ENCODE measurements at places on chromosomes 5 and 9.

- no peak for DNase-seq
Measured at GRCh38 chr9:34037626-34038025, 11.1 kb downstream of the UBAP2 start.

DNA sequence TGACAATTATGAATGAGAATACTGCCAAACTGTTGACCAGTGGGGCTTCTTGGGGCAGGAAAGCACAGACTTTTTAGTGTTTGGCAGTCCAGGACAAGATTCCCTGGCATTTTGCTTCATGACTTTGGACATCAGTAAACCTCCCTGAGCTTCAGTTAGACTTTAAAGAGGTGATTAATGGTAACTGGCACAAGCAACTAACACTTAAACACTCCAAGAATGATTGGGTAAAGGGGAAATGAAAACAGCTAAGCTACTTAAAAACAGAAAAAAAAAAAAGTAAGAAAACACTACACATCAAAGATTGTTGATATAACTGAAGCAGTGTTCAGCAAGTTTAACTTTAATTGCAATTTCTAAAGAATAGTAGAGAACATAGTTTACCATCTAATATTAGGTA lies 13.4 kb downstream of the PAIP1 start:
- DNase-seq: no peak

GRCh38 chr9:100370064-100370723 lies 17.5 kb upstream of the TEX10 start:
- DNase-seq: no peak

DNA sequence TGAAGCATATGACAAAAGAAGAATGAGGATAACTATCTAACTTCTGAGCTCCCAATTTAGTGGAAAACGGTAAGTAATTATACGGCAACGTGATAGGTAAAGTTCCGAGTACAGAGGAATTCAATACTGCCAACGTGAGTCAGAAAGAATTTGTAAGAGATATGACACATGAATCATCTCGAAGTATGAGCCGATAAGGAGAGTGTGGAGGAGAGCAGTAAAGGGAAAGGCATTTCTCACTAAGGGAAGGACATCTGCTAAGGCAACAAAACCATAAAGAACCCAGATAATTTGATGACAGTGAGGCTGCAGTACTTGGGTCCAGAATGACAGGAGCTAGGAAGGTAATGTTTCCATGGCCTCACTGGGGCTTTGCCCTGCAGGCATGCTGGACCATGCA lies 11.0 kb downstream of the MPDZ start:
- DNase-seq: no peak

GRCh38 chr9:137423514-137424291 lies 510 bp downstream of the NOXA1 start:
- peak; percentile 61 for DNase-seq

DNA sequence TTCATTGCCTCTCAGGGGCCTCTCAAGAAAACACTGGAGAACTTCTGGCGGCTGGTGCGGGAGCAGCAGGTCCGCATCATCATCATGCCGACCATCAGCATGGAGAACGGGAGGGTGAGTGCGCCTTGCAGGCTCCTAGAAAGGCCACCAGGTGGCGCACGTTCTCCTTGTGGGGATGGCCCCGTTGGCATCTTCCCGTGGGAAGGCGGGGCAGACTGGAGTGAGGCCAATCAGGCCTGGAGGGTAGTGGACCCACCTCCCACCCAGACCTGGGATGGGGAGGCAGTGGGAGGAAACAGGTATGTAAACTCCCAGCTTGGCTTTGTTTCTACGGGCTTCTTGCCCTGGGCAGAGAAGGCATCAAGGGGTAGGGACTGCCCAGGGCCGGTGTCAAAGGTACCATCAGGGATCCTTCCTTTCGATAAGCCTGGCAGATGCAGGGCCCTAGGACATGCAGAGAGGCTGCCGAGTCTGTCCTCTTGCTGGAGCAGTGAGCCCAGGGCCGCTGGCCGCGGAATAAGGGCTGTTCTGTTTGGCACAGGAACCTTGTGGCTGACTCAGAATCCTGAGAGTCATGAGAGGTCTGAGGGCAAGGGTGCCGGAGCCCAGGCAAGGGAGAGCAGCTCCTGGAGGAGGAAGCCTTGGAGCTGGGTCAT lies 18.9 kb upstream of the SPTLC1 start:
- DNase-seq: peak; percentile 78

- no peak for DNase-seq
Measured at GRCh38 chr5:110884005-110884404, 145.2 kb downstream of the SLC25A46 start.

GRCh38 chr5:159975462-159976019 lies 33.4 kb upstream of the TTC1 start:
- no peak for DNase-seq

GRCh38 chr9:81182431-81182830 lies 506.9 kb downstream of the TLE1 start:
- no peak for DNase-seq

GRCh38 chr9:89247431-89248353 lies 63.3 kb upstream of the CKS2 start:
- DNase-seq: no peak

GRCh38 chr5:162248107-162248713 lies 180.6 kb downstream of the GABRG2 start:
- no peak for DNase-seq

GRCh38 chr5:175695161-175696126 lies 37.6 kb downstream of the HRH2 start:
- DNase-seq: no peak

DNA sequence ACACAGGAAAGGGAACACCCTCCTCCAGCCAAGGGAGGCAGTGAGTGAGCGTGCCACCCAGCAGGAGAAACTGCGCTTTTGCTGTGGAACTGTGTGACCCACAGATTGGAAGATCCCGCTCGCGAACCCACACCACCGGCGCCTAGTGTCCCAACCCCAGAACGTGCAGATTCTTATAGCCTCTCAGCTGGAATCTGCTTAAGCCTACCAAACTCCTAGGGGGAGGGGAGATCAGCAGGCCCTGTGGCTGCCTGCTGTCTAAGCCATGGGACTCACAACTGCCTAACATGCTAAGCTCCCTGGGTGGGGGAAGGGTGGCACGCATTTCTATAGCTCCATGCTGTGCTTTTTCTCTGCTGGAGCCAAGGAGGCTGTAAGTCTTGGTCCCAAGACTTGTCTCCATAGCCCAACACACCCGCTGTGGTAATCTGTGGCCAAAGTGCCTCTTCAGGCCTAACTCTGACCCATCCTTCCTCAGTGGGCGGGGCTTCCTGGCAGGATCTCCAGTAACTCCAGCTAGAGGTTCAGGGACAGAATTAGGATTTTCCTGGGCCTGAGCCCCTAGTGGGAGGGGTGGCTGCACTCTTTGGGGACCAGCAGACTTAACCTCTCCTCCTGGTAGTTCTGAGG lies 485.0 kb downstream of the TAF11L14 start:
- no peak for DNase-seq

DNA sequence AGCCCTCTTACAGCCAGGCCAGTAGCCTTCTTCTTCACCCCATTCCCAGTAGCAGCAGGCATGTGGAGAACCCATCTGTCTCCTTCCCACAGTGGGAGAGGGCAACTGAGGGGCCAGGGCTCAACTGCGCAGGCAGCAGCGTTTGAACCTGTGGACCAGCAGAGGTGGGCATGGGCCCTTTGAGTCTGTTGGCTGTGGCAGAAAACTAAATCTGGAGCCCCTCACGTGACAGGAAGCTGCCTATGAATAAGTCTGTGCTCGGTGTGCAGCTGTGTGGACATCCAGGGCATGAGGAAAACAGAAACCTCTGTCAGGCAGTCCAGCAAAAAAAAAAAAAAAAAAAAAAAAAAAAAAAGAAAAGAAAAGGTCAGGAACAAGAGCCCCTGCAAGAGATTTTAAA lies 189.2 kb upstream of the NR3C1 start:
- DNase-seq: no peak

- no peak for DNase-seq
Measured at GRCh38 chr5:133735346-133735745, 123.0 kb upstream of the FSTL4 start.

- peak; percentile 34 for DNase-seq
Measured at GRCh38 chr9:110099236-110100095, 108.5 kb downstream of the C9orf152 start.

DNA sequence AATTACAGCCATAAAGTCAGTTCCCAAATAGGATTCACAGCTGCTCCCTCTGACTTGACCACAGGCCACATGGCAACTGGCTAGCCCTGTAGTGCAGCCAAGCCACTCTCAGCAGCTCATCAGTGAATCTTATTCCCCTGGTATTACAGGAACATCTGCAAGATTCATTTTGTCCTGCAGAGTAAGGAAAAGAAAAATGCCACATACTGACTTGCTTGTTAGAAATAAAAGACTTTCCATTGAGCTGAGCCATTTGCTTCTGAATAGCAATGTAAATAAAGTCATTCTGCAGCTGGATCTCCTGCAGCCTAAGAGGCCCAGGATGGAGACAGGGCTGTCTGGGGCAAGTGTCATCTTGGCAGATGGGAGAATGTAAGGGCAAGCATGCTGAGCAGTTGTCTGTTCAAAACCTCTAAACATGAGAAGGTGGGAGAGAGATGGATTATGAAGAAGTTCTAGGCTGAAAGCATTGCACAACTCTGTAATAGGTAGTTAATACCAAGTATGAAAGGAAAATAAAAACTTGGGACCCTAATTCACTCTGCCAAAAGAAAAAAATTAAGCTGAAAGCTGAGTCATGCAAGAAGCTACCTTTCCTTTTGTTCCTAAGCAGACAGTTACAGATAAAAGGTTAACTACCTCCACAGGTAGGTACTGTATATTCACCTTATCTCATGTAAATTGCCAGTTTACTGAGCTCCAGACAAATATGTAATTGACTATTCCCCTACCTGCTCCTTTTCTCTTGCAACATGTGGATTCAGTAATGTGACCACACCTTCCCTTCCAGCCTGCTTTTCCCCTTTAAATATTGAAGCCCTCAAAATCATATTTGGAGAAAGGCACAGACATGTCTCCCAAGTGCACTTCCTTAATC lies 244.4 kb upstream of the RAI14 start:
- no peak for DNase-seq

- DNase-seq: no peak
Measured at GRCh38 chr5:53008751-53009150, 19.6 kb downstream of the ITGA2 start.

DNA sequence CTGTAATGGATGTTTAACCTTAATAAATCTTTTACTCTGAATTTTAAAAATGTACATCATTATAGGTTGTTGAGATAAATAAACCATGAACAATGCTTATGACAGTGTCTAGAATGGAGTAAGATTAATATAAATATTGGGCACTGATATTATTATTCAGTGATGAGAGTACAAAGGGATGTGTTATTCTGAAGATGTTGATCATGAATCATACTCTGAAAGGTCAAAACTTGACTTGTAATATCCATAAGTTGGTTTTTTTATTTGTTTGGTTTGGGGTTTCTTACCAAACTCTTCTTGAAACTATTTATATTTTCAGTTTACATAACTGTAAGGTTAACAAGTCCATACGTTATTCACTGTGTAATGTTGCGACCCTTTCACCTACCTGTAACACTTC lies 163.2 kb downstream of the MPDZ start:
- DNase-seq: no peak

GRCh38 chr9:79658926-79659325 lies 87.2 kb downstream of the TLE4 start:
- DNase-seq: no peak

DNA sequence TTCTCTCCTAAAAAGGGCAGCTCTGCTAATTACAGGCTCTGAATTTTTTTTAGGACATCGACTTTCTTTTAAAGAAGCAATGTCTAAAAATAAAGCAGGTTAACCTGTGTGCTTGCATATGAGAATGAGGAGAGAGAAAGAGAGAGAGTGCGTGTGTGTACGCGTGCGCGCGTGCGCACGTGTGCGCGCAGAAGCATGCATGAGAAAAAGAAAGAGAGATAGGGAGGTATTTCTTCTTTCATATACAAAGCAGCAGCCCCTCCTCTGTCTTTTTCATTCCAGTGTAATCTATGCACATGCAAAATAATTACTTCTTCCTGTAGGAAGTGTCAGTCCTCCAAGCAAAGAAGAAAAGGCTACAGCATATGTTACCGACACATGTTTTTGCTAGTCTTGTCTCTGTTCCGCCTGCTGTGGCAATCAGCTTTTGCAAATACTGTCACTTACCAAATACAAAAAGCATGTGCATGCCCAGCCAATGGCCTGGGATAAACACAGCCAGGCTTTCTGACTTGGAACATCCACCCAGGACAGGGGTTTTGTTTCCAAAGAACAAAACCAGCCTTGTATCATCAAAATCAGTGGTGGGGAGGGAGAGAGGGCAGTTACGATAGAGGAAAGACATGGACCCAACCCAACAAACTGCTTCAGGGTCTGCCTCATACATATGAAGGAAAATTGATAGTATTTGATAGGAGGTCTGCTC lies 252.3 kb upstream of the SLC24A2 start:
- no peak for DNase-seq

GRCh38 chr9:31996331-31996730 lies 388.1 kb upstream of the ACO1 start:
- DNase-seq: no peak

DNA sequence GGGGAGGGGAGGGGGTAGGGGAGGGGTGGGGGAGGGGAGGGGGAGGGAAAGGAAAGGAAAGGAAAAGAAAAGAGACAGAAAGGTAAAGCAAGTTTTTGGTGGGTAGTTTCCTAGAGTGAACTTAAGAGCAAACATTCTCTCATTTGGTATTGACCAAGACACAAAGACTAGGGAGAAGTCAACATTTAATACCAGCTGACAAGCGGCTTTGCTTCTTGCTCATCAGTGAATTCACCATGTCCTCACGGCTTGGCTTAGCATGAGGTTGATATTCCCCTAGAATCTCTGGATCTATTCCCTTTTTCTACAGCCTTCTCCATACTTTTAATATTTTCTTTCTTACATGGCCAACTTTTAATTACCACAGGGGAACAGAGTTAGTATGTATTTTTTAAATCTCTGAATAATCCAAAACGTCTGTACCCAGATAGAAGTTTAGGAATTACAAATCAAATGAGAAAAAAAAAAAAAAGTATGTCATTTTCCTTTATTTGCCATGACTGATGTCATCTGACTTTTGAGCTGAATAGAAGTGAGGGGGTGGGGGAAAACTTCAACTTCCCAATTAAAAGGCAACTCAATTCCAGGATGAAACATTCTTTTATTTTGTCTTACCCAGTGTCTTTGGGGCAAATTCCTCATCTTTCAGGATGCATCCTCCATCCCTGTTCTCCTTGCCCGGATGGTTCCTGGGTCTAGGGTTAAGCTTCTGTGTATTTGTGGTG lies 40.1 kb upstream of the GLIS3 start:
- no peak for DNase-seq

Data from uterus (tissue), 4 donors.